Uterus (tissue), 4 donors: ENCODE measurements at places on chromosomes 7 and 10.
A peak's percentile ranks its signal among the peaks of the same experiment; 100 is the strongest.

- DNase-seq, result no peak
These were observed 53.0 kb upstream of the NFKB2 start for GRCh38 chr10:102342458-102342857.

DNA sequence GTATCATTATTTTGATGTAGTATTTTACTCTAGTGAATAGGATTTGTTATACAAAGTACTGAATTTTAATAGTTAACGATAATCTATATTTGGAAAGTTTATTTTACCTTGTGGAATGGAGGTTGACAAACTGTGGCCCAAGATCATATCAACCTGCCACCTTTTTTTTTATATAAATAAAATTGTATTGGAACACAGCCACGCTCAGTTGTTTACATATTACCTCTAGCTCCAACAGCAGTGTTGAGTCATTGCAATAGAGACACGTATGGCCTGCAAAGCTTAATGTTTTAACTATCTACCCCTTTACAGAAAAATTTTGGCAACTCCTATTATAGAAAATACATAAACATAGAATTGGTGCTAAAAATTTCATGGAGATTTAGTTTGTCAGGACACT, 239.3 kb downstream of the THSD7A start:
- DNase-seq, result no peak

DNA sequence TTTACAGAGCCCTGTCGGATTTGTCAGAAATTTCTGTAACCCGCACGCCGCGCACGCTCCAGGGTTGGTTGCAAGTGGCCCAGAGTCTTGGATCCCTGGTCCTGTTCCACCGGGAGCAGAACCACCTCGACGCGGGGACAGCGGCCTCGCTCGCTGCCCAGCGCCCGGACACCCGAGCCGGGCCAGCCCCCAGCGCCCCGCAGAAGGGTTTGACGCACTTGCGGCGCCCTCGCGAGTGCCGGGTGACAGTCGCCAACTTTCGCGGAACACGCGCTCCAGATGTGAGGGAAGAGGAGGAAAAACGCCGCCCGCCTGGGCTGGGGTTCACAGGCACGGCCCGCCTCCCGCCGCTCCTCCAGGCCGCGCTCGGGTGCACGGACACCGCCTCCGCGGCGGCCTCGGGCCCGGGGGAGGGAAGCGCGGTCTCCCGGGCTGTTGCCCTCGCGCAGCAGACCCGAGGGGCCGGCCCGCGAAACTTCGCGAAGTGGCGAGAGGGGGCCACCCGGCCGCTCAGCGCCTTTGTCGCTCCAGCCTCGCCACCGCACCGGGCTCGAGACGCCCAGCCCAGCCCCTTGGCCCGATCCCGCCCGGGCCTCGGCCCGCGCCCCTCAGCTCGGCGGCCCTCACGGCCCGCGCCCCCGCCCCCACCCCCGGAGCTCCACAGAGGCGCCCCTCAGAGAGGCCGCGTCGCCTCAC, 514 bp downstream of the RNF216 start:
- DNase-seq, result peak; percentile 46

DNA sequence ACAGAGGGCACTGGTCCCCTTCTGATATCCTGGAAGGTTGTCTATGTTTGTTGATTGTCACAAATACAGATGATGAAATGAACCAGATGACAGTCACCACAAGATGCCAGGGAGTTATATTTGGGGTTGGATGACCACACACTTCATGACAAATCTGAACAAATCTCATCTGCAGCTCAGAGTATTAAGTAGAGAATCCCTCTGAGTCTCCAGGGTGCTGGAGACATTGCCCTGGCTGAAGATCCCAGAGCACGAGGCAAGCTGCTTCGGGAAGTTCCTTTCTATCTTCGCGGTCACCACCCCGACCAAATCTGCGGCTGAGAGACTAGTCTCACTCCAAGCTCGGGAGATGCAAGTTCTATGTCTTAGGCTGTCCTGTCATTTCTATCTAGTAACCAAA, 9.0 kb downstream of the DENND2A start:
- DNase-seq, result no peak

DNA sequence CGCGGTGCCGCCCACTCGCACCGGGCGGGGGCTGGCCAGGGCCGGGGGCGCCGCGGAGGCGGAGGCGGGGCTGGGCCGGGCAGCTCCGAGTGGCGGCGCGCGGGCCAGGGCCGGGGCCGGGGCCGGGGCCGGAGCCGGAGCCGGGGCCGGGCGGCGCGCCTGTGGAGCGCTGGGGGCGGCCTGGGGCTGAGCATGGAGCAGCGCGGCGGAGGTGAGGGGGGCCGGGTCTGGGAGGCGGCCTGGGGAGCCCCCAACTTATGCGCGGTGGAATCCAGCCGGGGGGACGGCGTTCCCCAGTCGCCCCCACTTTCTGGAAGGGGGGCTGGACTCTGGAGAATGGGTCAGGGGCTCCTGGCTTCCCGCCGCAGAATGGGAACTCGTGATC, at the start of gene LZTS2:
TSS of gene LZTS2 (plus strand) at position 67 of the 385 bp plus-strand sequence. CDS start 2,731 bp downstream, outside the sequence.
- no peak for DNase-seq
